ENCODE measurements at places on chromosomes 1 and 21. TPM values are rescaled to one million over a fixed set of nuclear protein-coding genes. Genes with fewer than 3 reads are reported as not detected.

Gene SNX7
- polyA plus RNA-seq, result 4.9 TPM

Gene VWA1
- 51.7 TPM for polyA plus RNA-seq

Gene GATAD2B
- polyA plus RNA-seq, result 6.0 TPM

Gene PLA2G4A
- polyA plus RNA-seq, result 2.5 TPM

Gene COL9A2
- polyA plus RNA-seq, result 3.7 TPM

Gene CHODL
- 0.18 TPM for polyA plus RNA-seq

Gene TFAP2E
- 2.0 TPM for polyA plus RNA-seq

Gene DNAJC6
- polyA plus RNA-seq, result 0.96 TPM

Gene KLF17
- polyA plus RNA-seq, result 0.21 TPM

Gene ENAH
- 15.5 TPM for polyA plus RNA-seq
